H9 (cell line): ENCODE measurements at places on chromosomes 11 and 22. TPM values are rescaled to one million over a fixed set of nuclear protein-coding genes. Genes with fewer than 3 reads are reported as not detected.

The C1QTNF5 gene
- total RNA-seq: 0.33 and 0.59 TPM in 2 replicates

The APOL1 gene
- 0.13 TPM in 1 of 2 replicates, not detected in the other for total RNA-seq

The PKDREJ gene
- total RNA-seq: 0.04 and 0.09 TPM in 2 replicates

The EFCAB6 gene
- 0.20 and 0.31 TPM in 2 replicates for total RNA-seq

The SLC15A3 gene
- 7.0 and 8.1 TPM in 2 replicates for total RNA-seq

The MAML2 gene
- 2.7 TPM in 2 replicates for total RNA-seq

The CST6 gene
- total RNA-seq: not detected in 2 replicates

The GPHA2 gene
- total RNA-seq: 1.3 and 2.1 TPM in 2 replicates

The TTC28 gene
- 12.6 and 13.6 TPM in 2 replicates for total RNA-seq

The VSIG2 gene
- total RNA-seq: not detected in 2 replicates

The E2F8 gene
- total RNA-seq: 11.0 and 11.3 TPM in 2 replicates
